ENCODE measurements at places on chromosomes 4 and X.

DNA sequence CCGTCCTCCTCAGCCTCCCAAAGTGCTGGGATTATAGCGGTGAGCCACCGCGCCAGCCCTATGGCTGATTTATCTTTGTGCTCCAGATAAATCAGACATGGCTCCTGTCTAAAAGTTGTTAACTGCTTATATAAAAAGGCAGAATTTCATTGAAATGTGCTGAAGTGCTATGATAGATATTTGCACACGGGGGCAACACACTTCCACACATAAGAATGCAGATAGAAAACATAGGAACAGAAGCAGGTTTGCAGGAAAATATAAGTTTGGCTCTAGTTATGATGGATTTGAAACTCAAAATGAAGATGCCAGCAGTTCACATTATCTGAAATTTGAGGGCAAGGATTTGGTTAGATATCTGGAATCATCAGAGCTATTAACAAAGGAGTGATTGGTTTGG is 163.1 kb upstream of the SLITRK2 start:
- DNase-seq: no peak

DNA sequence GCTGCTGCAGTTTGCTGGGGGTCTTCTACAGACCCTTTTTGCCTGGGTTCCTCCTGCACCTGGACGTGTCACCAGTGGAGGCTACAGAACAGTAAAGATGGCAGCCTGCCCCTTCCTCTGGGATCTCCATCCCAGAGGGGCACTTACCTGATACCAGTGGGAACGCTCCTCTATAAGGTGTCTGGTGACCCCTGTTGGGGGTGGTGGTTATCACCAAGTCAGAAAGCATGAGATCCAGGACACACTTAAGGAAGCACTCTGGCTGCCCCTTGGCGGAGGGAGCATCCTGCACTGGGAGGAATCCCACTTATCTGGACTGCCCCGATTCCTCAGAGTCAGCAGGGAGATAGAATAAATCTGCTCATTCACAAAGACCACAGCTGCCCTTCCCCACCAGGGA is 218.9 kb upstream of the GALNTL6 start:
- no peak for DNase-seq

DNA sequence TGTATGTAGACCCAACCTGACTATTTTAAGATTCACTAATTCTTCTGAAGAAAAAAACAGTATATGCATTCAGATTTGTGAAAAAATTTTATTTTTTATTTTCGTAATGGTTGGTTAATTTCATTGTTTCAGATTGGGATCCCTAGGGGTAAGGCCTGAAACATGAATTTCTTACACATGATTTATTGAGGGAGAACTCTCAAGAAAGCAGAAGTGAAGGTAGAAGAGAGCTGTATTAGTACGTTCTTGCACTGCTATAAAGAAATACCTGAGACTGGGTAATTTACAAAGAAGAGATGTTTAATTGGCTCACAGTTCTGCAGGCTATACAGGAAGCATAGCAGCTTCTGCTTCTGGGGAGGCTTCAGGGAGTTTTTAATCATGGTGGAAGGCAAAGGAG is 611.9 kb upstream of the TECRL start:
- no peak for DNase-seq

DNA sequence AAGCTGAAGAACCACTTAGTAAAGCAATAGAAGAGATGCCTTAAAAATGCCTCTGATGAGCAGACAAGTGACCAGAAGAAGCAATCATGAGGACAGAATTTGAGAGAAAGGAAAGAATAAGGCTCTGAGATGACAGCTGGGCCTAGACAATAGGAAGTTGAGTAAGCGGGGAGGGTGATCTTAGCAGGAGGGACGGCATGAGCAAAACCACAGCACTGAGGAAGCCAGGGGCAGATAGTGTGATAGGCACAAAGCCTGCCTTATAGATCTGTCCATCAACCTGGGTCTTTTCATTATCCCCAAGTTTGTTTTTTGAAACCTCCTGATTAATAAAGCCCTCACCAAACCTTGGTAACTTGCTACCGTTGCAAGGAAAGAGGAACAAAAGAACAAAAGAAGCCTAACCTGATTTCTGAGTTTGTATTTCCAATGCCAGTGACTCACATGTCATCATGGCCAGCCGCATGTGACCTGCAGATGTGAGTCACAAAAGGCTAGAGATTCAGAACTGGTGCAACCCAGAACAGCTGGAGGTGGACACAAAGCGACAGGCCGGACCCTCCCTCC is 55.7 kb upstream of the PPARGC1A start:
- DNase-seq: no peak

DNA sequence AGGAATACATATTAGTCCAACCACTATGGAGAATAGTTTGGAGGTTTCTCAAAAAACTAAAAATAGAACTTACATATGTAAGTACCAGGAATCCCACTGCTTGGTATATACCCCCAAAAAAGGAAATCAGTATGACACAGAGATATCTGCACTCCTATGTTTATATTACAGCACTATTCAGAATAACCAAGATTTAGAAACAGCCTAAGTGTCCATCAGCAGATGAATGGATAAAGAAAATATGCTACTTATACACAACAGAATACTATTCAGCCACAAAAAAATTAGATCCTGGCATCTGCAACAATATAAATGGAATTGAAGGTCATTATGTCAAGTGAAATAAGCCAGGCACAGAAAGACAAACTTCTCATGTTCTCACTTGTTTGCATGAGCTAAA is 27.5 kb upstream of the ABCG2 start:
- DNase-seq: no peak

- DNase-seq: no peak
These were observed 48.3 kb downstream of the MAP7D3 start for GRCh38 chrX:136202889-136203288.

GRCh38 chrX:134186362-134187121 is 50.4 kb upstream of the CCDC160 start:
- DNase-seq: no peak

- DNase-seq: no peak
These were observed 37.6 kb downstream of the SEPTIN11 start for GRCh38 chr4:76987153-76987591.

DNA sequence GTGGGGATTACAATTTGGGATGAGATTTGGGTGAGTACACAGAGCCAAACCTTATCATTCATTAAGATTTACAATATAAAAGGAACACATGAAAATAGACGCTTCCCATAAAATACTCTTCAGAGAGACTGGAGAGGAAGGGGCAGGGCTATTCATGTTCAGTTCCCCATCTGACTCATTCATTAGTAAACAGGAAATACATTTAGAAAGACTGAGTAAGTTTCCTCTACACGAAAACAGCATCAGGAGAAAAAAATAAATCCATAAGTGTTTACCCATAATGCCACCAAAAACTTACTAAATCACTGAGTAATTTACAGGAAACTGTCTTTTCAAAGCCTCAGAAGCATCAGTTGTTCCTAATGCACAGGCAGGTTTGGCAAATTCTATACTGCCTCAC is 255.4 kb upstream of the CXorf51A start:
- no peak for DNase-seq

DNA sequence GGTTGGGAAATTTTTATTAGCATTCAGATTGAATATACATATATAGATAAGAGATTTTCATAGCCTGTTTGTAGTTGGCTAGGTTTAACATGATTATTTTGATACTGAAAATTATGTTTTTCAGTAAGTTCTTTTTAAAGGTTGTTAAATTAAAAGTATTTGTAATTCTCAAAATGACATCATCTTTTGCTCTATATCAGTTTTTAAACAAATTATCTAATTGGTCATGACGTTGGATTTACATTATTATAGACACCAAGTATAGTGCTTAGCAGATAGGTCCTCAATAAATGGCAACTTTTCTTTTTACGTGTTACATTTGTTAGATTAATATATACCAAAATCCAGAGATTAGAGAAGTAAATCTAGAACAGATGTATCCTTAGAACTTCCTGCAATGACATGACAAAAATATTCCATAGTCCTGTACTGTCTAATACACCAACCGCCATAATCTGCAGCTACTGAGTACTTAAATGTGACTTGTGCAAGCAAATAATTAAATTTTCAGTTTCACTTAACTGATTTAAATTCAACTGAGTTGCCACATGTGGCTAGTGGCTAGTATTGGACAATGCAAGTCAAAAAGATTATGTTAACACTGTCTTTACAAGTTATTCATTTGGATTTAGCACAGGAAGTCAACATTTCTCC is 1613.1 kb upstream of the TENM3 start:
- no peak for DNase-seq

DNA sequence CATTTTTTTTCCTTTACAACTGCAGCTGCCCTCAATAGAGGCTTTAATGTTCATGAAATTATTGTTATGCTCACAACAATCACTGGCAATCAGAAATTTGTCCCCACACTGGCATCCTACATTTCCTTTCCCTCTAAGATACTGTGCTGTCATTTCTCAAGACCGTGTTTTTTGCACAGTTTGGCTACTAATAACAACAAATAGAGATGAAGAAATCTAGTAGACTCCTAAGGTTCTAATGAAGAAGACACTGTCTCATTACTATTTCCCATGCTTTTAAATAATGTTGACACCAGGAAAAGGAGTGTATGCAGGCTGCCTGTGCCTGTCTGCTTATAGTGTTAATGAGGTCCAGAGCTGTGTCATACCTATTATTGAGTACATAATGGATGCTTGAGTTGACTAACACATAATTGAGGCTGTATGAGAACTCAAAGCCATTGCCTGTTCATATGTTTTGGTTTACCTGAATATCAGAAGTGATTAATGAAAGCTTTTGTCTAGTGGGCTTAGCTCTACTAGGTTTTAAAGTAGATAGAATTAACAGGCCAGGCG is 1.5 kb upstream of the EIF4E start:
- no peak for DNase-seq

DNA sequence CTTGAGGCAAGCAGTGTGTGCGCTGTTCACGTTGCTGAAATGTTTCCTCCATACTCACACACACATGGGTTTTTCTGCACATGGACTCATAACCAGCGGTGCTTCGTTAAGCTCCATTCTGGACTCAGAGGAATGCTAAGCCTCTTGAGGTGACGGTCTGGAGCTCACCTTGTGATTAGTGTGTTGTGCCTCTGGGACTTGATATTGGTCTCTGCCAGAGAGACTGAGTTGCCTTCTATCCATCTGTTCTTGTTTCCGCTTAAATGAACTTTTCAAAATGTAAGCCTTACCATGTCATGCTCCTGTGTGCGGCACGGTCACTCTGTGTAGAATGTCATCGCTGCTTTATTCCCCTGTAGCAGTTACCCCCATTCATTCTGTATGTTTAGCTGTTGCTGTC is 42.5 kb downstream of the ADD1 start:
- no peak for DNase-seq

- DNase-seq: no peak
These were observed 637.4 kb downstream of the ZNF674 start for GRCh38 chrX:45907786-45908185.

DNA sequence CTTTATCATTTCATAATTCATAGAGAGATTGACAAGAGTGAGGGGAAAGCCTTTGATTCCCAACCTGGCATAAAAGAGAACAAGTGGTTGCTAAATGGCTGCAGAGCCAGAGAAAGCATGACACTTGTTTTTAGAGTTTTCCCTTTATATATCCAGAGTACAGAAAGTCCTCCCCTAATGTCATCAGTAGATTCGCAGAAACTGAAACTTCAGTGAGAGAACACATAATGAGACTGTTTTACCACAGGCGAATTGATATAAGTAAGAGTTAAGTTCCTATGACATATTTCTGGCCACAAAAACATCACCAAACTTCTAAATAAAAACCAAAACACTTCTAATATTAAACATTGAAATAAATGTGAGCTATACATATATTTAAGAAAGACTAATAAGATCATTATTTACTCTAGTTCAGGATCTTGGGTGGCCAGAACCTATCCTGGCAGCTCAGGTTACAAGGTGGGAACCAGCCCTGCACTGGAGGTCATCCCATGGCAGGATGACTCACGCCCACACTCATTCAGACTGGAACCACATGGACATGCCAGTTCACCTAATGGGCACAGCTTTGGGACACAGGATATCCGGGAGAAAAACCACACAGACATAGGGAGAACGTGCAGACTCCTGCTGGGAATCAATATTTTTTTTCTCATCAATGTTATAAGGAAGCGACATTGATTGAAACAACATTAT is 35.5 kb downstream of the NWD2 start:
- DNase-seq: no peak

GRCh38 chr4:2250357-2251072 is 8.6 kb upstream of the HAUS3 start:
- DNase-seq: no peak

DNA sequence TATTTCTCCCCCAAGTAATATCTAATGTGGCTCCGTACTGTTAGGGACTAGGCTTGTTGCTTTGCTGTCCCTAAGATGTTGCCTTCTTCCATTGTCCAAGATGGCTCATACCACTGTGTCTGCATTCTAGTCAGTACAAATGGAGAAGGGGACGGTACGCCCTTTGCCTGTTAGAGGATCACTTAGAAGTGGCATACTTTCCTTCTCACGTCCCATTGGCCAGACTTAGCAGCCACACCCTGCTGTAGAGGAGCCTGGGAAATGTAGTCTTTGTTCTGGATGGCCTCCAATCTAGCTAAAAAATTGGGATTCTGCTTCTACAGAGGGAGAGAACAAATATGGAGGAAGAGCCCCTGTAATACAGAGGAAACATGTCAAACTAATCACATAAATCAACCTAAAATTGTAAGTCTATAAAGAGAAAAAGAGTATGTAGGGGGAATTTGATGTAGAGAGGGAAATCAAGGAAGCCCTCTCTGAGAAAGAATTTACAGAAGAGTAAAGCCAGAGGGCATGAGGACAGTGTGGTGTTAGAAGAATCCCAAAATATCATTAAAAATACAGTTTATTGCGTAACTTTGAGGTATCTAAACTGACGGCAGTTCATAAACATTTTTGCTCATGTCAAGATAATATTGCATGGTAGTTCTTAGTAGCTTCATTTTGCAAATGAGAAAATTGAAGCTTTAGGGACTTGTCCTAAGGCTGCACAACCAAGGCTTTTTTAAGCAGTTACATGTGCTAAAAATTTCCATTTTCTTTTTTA is 15.1 kb downstream of the PRIMPOL start:
- DNase-seq: no peak

GRCh38 chr4:5931526-5931925 is 38.6 kb upstream of the CRMP1 start:
- no peak for DNase-seq

GRCh38 chr4:2891294-2891693 is 47.6 kb downstream of the ADD1 start:
- no peak for DNase-seq

DNA sequence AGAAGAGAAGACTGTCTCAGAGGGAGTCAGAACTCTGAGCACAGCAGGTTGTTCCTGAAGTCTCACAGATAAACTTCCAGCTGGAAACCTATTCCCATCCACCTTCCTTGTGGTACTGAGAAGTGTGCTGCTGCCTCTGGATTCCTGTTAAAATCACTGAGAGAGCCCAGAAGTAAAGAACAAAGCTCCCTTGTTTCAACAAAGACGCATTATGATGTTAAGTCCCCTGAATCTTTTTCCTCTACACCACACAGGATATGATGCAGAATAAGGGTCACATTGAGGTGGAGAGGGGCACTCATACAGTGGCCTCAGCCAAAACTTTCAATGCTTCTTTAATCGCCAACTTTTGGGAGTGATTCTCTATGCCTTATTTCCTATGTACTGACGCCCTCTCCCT is 321.0 kb downstream of the OPHN1 start:
- no peak for DNase-seq
